ENCODE measurements at places on chromosomes 4 and X.

GRCh38 chrX:100512471-100512870 lies 72.3 kb upstream of the TNMD start:
- no peak for DNase-seq

DNA sequence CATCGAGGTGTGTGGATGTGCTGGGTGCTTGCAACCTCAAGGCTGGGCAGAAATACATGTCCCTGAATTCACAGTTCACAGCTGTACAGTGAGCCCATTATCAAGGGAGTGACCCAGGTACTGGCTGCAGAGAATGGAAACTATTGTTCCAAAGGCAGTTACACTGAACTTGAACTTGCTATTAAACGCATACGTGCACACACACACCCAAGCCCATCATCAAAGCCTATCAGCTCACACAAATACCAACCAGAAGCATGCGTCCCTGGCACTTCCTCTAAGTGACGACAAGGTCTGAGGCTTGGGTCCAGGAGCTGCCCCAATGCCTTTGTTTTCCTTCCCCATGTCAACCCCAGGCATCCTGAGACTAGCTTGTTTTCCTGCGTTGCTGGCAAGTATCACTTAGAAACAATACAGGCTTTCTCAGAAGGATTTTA lies 88.6 kb downstream of the IRF2 start:
- DNase-seq, result peak; percentile 29

- no peak for DNase-seq
These were observed 516 bp upstream of the COX18 start for GRCh38 chr4:73070074-73070390.

DNA sequence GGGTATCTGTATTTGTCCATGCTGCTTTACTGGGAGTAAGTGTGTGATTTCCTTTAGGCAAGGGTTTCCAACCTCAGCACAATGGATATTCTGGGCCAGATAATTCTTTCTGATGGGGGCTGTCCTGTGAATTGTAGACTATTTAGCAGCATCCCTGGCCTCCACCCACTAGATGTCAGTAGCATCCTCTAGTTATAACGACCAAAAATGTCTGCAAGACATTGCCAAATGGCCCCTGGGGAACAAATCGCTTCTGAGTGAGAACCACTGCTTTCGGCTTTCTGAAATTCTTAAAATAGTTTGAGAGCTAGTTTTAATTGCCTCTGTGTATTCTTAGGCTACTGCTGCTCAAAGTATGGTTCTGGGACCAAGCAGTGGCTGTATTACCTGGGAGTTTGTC lies 81.2 kb upstream of the GPM6B start:
- no peak for DNase-seq
